NCI-H524 treated with DMSO at 0.1 percent for 48 hours (cell line): ENCODE measurements at places on chromosomes 16 and 17.

- DNase-seq: no peak
Observed at GRCh38 chr17:19763416-19763815, 15.3 kb upstream of the ALDH3A1 start.

DNA sequence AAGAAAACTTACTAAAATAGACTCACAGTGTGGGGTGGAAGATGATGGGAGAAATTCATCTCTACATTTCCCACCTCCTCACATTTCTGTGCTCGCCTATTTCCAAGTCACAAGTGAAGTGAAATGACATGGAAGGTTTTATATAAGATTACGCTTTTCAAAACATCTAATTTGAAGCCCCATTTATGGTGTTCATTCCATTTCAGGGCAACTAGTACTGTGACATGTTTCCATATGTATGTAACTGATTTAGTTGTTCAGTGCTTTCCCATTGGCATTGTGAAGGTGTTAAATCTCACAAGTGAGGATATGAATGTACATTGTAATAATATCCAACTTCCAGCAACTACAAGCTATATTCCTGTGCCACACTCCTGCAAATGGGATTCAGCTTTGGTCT is 1174.8 kb downstream of the CDH11 start:
- DNase-seq: no peak

- no peak for DNase-seq
Observed at GRCh38 chr16:63496282-63496681, 1460.0 kb upstream of the CDH8 start.

DNA sequence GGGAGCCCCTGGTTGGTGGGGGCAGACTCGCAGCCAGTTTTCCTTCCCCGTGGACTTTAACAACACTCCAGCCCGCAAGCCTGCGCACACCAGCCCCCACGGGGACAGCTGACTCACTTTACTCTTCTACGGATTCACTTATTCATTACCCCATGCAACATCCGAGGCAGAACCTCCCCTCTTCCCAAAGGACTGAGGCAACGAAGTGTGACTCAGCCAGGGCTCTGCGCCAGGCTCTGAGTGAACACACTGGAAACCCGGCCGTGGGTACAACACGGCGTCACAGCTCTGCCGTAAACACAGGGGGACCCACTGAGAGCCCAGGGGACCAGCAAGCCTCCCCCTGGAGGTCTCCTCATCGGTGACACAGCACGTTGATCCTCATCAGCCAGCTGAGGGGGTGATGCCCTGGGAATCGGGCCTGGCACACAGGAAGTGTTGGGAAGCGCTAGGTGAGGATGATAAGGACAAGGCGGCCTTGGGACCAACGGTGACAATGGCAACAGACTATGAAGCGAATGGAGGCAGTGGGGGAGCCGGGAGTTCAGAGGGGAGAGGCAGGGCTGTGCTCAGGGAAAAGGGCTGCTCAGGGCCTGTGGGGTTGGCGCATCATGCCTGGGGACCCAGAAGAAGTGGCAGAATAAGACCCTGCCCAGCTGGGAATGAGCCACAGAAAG is 14.6 kb downstream of the COTL1 start:
- DNase-seq: no peak

DNA sequence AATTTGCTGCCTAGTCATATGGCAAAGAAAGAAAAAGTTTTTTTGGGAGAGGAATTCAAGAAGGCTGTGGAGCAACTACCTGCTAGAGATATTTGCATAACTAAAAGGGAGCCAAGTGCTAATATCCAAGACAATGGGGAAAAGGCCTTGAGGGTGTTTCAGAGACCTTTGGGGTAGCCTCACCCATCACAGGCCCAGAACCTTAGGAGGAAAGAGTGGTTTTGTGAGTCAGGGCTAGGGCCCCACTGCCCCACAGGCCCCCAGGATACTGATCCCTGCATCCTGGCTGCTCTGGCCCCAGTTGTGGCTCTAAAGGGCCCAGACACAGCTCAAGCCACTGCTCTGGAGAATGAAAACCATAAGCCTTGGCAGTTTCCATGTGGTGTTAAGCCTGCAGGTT is 41.9 kb upstream of the SDK2 start:
- DNase-seq: no peak

DNA sequence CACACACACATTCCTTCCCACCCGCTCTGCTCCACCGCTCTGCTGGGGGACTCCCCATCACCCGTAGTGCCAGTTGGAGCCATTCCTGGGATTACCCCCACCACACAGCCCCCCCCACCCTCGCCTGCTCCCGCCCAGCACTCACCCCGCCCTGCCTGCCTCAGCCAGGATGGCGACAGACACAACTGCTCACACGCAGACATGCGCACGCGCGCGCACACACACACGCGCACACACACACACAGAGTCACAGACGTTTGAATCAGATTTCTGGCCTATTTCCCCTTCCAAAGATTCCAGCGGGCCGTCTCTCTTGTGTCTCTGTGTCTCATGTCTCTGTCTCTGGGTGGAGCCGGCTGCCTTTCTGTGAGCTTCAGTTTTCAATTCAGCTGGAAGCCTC is 4.4 kb downstream of the CACNA1G start:
- no peak for DNase-seq

GRCh38 chr16:1723450-1724147 is 17.6 kb downstream of the MAPK8IP3 start:
- no peak for DNase-seq

- DNase-seq: no peak
Observed at GRCh38 chr17:27569257-27569722, 61.7 kb upstream of the LGALS9 start.

DNA sequence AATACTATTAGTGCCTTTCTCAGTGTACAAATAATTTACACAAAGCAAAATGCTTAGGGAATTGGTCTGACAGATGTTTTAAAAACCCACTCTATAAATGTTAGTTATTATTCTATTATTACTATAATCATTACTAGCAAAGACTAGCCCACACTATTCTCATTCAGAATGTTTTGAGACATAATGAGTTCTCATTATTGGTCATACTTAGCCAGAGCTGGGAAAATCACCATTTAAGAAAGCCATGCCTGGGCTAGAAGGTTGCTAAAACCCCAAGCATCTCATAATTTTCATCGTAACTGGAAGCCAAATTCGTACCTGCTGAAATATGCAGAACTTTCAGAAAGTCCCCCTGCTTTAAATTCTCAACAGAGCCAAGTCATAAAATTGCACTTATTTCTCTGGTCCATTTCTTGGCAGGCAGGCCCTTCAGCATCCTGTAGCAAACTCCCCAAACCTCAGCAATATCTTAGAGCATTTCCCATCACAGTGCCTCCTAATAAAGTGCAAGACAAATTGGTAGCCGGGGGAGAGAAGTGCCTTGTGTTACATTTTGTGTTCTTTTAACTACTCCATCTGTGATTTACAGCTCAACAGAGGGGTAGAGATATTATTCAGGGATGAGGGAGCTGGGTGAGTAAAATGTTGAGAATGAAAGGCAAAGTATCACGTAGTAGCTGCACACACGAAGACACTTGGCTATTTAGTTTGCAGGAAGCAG is 79.8 kb upstream of the ADAMTS18 start:
- DNase-seq: no peak

- no peak for DNase-seq
Observed at GRCh38 chr17:28141313-28141712, 98.8 kb downstream of the NLK start.

GRCh38 chr16:83458612-83459011 is 349.2 kb upstream of the HSBP1 start:
- no peak for DNase-seq

- DNase-seq: no peak
Observed at GRCh38 chr16:51321251-51321650, 170.2 kb upstream of the SALL1 start.

DNA sequence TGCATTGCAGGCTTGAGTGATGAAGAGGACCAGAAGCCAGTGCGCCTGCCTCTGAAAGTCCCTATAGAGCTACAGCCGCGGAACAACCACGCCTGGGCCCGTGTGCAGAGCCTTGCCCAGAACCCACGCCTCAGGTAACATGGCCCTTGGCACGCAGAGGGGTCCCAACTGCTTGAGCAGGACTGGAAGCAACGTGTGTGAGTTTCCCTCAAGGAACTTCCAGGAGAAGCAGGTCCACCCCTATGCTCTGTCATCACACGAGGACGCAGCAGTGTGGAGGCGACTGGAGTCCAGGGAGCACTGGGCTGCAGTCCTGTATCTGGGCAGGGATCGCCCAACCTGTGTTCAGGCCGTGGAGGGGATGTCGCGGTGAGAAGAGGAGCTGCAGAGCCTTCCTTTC is 25.1 kb upstream of the JPT2 start:
- no peak for DNase-seq

GRCh38 chr17:17940441-17940911 is 31.7 kb downstream of the TOM1L2 start:
- DNase-seq: peak; percentile 36

DNA sequence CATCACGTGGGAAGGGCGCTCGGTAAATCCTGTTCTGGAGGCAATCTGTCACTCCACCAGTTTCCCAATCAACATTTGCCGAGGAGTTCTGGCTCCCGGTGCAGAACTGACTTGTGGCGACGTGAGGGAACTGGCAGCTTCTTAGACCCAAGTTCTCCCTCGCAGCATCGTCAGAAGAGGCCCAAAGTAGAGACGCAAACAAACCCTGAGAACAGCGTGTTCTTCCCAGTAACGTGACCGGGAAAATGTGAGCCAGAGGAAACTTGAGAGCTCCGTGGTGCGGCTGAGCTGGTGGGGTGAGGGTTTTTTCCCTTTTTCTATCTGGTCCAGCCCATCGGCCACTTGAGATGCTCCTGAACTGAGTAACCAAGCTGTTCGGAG is 158.9 kb upstream of the CACNG5 start:
- peak; percentile 30 for DNase-seq

DNA sequence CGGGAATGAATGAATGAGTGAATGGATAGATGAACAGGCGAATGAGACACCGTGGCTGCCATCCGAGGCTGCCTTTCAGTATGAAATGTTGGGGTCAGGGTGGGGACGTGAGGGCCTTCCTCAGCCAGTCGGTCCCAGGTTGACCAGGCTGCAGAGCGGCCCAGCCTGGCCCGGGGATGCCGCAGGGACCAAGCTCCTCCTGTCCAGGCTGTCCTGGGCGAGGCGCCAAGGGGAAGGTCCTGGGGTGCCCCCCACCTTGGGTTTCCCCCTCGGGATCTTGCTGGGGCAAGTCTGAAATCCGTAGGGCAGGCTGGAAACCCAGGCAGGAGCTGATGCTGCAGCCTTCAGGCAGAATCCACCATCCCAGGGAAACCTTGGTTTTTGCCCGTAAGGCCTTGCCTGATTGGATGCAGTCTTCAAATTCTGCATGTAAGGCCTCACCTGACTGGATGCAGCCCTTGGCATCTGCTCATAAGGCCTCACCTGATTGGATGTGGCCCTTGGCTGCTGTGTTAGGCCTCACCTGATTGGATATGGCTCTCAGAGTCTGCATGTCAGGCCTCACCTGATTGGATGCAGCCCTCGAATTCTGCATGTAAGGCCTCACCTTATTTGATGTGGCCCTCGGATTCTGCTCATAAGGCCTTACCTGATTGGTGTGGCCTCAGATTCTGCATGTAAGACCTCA is 61.7 kb upstream of the ZNF469 start:
- no peak for DNase-seq

DNA sequence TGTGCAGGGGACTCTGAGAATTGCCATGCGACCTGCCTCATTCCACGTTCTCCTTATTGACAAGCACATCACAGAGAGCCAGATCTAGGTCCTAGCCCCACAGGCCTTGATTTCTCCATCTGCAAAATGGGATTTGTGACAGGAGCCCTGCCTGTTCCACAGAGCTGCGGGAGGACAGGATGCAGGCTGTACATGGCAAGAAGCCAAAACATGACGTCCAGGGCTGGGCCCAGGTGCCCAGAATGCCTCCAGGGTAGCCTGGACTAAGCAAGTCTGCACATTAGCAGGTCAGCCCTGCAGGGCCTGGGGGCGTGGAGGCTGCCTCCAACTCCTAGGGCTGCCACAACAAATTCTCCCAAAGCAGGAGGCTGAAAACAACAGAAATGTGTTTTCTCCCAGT is 235.7 kb upstream of the SDK2 start:
- DNase-seq: no peak

DNA sequence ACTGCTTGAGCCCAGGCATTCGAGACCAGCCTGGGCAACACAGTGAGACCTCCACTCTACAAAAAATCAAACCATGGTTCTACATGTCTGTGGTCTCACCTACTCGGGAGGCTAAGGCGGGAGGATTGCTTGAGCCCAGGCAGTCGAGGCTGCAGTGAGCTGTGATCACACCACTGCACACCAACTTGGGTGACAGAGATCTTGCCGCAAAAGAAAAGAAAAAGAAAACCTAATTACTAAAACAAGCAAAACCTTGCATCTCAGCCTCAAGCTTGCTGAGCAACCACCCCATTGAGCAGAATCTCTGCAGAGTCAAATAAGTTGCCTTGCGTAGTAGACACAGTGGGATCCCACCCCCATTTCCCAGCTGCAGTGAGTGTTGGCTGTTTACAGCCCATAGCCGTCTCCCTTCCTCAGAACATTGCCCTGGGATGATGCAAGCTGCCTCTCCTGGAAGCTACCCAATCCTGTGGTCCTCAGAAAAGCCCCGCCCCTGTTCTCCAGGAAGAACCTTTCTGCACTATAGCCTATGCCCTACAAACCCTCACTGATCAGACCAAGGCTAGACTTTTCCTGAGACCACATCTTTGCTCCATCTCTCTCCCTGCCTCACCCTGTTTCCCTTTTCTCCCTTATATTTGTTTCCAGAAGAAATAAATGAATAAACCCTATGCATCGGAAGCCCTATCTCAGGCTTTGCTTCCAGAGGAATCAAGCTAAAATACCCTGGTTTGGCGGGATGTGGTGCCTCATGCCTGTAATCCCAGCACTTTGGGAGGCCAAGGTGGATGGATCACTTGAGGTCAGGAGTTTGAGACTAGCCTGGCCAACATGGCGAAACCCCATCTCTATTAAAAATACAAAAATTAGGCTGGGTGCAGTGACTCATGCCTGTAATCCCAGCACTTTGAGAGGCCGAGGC is 16.7 kb upstream of the ERN2 start:
- no peak for DNase-seq

- DNase-seq: peak; percentile 2
Observed at GRCh38 chr17:63998050-63998720, at the start of gene PRR29. TSS of gene PRR29 (plus strand) at chr17:63998351. CDS start at chr17:63998365, 14 bp downstream.

DNA sequence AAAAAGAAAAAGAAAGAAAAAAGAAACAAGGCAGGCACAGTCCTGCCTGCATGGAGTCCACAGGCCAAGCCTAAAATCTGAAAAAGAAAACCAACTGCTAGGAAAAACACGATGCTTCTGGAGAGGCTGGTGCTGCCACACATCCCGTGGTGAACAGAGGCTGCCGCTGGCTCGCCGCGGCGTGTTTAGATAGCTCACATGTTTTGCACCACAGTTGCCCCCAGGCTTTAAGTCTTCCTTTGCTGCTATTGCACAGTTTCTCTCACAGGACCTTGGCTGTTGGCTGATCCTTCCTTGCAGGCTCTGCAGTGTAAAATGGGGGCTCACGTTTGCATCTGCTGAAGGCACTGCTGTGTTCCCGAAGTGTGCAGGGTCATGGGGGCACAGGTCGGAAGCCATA is 8.6 kb downstream of the SLC6A4 start:
- no peak for DNase-seq
